DMS79 (cell line): ENCODE measurements at places on chromosomes 3 and 15.

DNA sequence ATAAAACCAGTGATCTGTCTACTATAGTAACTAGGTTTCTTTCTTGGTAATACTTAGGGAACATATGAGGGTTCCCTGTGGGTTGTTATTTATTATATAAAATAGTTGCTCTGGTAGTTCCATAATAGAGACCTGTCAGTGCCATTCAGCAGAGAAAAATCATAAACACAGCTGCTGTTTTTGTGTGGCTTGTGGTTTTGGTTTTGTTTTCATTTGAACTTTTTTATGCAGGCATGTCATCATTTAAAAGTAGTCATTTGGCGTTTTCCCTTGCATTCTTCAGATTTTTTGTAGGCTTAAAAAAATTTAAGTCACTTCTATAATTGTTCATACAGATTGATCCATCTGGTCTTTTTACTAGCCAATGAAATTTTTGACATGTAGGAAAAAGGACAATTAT is 47.9 kb downstream of the PIK3CA start:
- DNase-seq = no peak

- no peak for DNase-seq
Measured at GRCh38 chr15:45112591-45113379, 1.2 kb downstream of the DUOX2 start.

GRCh38 chr3:147354623-147355022 is 51.7 kb downstream of the ZIC4 start:
- no peak for DNase-seq

GRCh38 chr15:31369727-31370126 is 43.1 kb downstream of the KLF13 start:
- DNase-seq = no peak

- DNase-seq = no peak
Measured at GRCh38 chr3:183638101-183638852, 2.9 kb downstream of the KLHL24 start.

DNA sequence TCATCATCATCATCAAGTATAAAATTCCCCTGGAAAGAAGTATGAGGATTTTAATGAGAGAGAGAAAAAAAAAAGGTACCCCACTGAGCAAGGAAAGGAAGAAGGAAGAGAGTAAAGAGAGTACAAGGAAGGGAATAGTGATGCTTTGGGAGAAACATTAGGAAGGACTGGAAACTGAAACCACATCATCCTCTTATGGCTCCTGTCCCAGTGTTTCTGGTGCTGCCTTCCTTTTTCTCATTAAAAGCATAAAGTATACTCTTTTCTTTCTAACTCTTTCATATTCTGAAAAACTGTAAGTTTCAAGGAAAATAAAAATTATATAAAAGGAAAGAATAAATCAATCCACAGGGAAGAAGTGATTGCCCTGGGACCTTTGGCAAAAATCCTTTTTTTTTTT is 616.4 kb upstream of the CBLB start:
- DNase-seq = no peak

DNA sequence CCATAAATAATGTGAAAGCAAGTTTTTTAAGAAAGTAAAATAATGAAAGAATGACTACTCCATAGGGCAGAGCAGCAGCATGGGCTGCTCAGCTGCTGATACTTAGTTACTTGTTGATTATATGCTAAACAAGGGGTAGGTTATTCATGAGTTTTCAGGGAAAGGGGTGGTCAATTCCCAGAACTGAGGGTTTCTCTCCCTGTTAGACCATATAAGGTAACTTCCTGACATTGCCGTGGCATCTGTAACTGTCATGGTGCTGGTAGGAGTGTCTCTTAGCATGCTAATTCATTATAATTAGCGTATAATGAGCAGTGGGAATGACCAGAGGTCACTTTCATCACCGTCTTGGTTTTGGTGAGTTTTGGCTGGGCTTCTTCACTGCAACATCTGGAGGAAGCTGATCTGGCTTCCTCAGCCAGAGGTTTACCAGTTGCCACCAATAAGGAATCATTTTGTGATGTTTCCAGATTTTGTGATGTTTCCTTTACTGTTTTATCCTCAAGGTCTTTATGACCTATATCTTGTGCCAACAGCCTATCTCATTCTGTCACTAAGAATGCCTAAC is 121.8 kb upstream of the CHL1 start:
- DNase-seq = no peak

DNA sequence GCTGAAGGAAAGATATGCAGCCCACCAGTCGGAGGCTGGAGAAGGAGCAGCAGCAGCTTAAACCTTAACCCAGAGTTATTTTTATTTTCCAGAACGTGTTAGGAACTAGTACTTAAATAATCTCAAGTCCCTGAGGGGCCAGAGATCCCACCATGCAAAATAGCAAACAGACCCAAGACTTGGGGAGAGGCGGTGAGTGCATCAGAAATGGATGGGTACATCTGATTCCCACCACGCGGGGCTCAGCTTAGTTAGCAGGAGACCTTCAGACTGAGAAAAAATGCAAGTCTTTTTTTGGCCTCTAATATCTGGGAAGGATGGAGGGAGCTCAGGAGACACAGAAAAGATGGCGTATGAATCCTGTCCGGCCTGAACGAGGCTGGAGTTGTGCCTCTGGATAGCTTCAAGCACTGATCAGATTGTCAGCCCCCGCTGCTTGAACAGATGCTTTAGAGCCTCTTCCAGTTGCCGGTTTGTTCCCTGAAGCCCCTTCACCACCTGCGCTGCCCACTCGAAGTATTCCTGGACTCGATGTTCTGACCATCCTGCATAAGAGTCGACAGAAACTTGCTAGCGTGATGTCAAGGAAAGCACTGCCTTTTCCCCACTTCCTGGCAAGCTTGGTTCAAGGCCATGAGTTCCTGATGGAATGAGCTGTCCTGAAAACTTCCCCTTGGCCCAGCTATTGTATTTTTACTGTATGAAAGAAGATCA is 1.3 kb downstream of the HDDC3 start:
- no peak for DNase-seq

DNA sequence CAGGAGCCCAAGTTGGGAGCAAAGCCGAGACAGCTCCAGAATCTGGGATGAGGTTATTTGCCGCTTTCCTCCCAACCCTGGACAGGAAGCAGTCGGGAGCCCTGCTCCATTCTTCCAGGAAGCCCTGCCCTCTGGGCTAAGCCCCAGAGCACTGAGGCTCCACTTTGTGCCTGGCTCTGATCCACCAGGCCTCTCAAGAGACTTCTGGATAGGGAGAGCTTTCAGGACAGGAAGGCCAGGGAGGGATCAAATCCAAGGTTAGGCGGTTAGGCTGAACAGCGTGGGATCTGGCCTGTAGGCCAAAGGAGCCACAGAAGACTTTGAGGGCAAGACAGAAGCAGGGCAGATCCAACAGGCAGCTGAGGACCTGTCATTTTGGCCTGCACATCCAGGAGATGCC is 835 bp downstream of the STOML1 start:
- no peak for DNase-seq

DNA sequence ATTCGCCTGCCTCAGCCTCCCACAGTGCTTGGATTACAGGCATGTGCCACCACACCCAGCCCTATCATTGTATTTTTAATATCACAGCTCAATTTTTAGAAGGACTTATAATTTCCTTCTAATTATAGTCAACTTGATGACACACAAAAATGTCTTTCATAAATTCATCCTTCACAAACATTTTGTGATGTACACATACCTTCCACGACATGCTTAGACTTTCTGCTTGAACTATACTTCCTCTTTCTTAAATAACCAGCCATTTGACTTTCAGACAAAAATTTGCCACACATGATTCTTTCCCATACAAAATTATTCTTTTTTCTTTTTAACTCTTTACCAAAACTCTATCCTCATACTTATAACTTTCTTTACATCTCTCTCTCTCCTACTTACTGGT is 48.4 kb upstream of the CCK start:
- DNase-seq = no peak

GRCh38 chr15:45732662-45733061 is 97.8 kb downstream of the SQOR start:
- DNase-seq = no peak

- no peak for DNase-seq
Measured at GRCh38 chr3:57151021-57151449, 14.1 kb downstream of the IL17RD start.

GRCh38 chr3:160771811-160772459 is 15.9 kb downstream of the PPM1L start:
- no peak for DNase-seq
